ENCODE measurements at places on chromosomes 11 and 22.

GRCh38 chr22:20127869-20128618, 3.6 kb upstream of the ZDHHC8 start:
- no peak for DNase-seq

- DNase-seq = peak; percentile 26
Observed at GRCh38 chr11:24588081-24588480, 91.2 kb downstream of the LUZP2 start.

DNA sequence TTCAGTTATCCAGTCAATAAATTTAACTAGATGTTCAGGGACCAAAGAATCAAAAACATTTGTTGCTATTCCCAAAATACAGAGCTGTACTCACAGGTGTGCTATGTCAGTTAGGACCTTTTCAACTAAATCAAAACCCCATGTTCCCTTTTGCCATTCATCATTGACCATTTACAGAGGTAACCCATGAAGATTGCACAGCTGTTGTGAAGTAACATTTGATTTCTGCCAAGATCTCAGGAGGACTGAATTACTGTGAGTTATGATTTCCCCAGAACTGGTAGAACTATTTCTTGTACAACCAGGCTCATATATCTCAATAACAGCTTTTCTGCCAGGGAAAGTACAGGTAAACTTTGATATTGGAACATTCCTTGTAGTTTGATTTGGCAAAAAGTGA, 131.1 kb upstream of the FIBIN start:
- DNase-seq = no peak

DNA sequence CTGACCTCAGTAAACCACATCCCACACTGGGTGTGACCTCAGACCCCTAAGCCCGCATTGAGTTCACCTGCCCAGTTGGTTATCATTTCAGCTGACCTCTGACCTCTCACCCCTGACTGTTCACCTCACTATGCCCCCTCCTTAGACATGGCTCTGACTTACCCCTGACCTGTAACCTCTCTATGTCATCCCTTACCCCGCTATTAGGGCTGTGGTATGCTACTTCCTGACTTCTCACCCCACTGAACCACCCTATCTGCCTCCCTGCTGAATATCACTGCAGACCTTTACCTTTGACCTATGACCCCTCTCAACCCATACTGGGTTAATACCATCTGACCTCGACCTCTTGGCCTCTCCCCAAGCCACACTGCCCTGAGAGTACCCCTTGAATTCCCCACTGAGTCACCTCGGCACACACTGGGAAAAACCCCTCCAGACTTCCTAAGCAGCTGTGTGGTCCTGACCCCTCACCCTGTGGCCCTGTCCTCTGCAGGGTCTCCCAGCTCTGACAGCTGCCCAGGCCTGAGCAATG, 8.3 kb downstream of the PLCB3 start:
- DNase-seq = no peak

- no peak for DNase-seq
Observed at GRCh38 chr11:19328586-19329311, 88.0 kb upstream of the E2F8 start.

DNA sequence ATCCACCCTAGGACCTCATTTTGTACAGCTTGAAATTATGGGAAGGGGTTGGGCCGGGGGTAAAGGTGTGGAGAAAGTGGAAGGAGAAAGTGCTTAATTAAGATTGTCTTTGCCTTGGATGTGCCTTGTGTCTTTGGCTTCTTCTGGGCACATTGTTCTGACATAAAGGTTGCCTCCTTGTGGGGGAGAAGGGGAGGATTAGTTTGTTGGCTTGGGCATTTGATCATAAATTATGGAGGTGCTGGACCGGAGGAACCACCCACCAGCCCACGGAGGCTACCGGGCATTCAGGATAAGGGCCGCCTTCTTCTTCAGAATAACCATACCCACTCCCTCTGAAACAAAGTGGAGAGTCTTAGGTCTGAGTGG, 1.3 kb downstream of the PAFAH1B2 start:
- no peak for DNase-seq

- DNase-seq = no peak
Observed at GRCh38 chr11:45259592-45259991, 26.5 kb downstream of the SYT13 start.

DNA sequence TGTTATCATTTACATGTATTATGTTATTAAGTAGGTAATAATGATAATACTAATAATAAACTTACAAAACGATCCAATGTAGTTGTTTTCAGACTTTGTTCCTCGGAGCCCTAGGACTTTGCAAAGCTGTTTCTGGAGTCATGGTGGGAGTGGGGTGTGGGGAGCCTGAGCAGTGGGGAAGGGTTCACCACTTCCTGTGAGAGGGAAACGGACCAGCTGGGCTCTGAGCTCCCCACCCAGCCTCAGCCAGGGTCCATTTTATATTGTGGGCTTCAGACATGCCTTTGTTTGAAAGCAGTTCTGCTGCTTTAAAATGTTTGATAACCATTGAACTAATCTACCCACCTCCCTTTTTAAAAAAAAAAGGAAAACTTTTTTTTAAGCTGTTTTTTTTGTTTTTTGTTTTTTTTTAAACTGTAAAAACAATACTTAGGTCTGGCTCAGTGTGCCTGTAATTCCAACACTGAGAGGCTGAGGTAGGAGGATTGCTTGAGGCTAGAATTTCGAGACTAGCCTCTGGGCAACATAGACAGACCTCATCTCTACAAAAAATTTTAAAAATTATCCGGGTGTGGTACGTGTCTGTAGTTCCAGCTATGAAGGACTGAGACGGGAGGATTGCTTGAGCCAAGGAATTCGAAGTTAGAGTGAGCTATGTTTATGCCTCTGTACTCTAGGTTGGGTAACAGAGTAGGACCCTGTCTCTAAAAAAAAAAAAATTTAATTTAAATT, 7.0 kb downstream of the SERPING1 start:
- DNase-seq = no peak

DNA sequence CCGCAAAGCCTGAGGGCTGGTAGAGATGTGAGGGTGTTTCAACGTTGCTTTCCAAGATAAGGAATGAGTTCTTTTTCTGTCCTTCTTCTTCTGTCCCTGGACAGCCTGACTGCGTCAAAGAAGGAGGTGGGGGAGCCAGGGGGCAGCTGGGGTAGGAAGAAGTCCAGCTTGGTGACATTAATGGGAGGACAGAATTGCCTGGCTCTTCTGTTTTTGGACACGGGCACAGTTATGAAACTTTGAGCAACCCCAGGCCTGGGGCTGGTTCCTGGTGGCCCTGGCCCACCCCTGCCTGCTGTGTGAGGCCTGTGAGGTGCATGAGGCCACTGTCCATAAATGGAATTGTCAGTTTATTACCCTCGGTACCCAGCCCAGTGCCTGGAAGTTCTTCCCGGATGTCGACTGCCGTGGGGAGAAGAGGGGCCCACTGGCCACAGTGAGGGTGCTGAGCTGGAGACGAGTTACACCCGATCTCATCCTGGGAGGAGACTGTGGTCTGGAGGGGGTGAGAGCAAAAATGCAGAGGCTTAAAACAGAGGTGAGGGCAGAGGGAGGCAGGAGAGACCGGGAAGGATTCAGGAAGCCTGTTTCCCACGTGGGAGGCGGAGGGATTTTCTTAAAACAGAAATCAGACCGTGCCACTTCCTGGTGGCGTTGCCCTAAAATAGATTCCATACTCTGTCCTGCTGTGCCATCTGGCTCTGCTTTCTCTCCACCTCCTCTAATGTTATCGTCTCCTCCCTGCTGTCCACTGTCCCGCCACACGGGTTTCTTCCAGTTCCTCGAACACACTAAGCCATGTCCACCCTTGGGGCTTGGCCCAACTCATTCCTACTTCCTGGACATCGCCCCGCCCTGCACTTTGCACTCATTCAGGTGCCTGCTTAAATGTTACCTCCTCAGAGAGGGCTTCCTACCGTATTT, 59.7 kb upstream of the RASD2 start:
- no peak for DNase-seq

DNA sequence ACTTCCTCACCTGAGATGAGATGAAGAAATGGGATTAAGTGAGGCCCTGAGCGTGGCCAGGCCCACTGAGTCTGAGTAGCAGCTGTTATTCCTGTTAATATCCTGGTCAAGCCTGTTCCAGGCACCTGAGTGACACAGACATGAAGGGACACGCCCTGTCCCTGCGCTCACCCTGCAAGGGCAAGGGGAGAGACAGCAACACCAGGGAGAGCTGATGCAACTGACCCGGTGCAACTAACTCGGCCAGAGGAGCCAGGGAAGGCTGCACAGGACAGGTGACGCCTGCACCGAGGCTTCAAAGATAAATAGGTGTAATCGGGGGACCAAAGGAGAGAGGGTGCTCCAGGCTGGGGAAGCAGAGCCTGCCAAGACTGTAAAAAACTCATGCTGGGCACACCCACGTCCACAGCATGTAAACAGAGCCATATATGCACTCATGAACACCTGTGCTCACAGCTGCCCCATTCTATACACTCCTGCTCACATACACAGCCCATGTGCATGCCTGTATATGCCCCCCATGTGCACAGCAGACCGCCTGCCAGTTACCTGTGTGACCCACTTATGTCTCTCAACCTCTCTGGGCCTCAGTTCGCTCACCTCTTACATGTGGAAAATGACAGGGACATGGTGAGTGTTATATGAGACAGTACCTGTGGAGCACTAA, 22.8 kb upstream of the GCAT start:
- DNase-seq = no peak

DNA sequence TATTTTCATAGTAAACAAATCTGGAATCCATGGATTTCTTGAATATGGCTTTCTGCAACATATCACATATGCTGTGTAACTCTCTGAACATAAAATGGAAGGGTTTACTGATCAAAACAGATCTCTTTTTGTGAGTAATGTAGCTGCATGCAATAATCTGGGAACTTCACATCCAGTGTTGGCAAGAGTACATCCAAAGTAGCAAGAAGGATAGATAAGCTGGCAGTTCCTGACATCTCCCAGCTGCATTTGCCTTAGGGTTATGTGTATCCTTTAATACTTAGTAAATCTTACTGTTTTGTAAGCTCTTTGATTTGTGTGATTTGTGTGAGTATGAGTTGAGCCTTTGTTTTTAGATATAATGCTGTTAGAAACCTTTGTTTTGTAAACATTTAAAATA, 280.4 kb upstream of the CNTN5 start:
- no peak for DNase-seq

GRCh38 chr11:62708392-62708791, 916 bp downstream of the GNG3 start:
- DNase-seq = no peak

GRCh38 chr11:60761436-60762190, 4.9 kb downstream of the MS4A15 start:
- no peak for DNase-seq

DNA sequence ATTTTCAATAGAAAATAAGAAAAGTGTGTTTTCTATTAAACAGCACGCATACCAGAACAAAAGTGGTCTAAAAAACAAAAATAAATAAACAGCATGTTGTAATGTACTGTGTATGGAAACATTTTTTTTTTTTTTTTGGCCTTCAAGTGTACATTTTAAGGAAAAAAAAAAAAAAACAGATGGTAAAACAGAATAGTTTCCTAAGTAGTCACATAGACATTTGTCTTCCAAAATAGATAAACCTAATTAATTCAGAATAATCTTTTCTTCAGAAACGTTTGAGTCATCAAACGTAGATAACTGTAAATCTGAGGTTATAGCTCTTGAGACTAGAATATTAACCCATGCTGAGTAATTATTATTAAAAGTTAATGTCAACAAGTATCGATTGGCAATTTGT, 396 bp upstream of the CFAP300 start:
- DNase-seq = no peak

DNA sequence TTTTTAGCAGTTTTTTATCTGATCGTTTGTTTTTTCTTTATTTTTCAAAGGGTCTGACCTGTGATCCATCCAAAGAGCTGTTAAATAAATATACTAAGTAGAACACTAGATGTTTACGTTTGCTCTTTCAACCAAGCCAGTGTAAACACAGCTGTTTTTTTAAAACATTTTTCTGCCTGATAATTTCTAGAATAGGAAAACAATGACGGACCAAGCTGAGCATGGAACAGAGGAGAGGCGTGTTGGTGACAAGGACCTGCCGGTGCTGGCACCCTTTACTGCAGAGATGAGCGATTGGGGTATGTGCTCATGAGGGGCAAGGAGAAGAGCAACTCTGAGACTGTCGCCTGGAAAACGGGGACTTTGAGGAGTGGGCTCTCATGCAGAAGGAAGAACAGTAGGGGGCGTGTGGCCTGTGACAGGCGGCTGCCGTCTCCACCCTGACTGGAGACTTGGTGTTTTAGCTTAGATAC, 28.6 kb upstream of the PANX2 start:
- DNase-seq = no peak

- DNase-seq = no peak
Observed at GRCh38 chr22:50529416-50529896, 356 bp downstream of the TYMP start.

DNA sequence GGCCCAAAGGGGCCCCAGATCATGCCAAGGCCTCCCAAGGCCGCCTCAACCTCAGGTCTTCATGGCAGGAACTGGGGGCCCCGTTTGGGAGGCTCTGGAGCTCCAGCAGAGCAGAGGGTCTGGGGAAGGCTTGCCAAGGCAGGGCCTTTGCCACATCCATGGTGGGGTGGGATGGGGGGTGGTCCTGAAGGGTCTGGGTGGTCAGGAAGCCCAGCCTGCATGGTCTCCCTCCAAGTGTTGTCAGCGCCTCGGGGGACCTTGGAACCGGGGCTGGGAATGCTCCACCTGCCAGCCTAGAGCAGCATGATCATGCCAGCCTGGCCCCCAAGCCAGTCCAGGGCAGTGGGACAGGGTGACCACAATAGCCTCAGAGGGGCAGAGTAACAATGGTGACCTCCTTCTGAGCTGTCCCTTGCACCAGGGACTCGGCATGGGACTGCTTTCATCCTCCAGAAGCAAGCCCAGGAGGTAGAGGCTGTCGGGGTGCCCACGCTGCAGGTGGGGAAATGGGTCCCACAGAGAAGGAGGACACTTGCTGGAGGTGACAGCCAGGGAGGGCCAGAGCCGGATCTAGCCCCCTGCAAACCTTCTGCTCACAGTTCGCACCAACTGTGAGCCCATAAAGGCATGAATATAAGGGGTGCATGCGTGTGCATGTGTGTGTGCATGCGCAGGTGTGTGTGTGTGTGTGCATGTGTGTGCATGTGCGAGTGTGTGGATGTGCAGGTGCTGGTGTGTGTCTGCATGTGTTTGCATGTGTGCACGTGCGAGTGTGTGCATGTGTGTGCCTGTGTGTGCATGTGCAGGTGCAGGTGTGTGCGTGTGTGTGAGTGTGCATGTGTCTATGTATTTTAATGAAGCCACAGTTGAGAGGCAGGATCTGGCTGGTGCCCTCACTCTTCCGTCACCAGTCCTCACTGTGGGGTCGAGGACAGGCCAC, 63.8 kb downstream of the MYEOV start:
- no peak for DNase-seq

DNA sequence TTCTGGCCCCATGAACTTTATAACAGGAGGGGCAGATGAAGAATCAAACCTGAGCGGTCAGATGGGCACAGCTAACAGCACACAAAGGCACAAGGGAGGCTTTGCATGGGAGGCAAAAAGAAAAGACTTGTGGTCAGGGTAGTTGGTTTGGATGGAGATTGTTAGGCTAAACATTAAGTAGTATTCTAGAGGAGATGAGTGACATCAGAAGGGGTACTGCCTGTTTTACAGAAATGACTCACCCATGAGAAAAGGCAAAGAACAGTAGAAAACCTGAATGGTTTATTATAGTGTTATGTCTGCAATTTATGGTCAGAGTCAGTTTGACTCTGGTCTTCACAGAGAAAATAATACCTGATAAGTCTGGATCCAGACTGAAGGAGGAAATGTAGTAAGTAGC, 129.8 kb upstream of the KIRREL3 start:
- DNase-seq = no peak

- DNase-seq = no peak
Observed at GRCh38 chr11:114185436-114185835, 110.8 kb upstream of the NNMT start.

- no peak for DNase-seq
Observed at GRCh38 chr11:117830674-117831351, 6.3 kb upstream of the FXYD2 start.

- no peak for DNase-seq
Observed at GRCh38 chr22:47371263-47372090, 609.0 kb downstream of the TBC1D22A start.
